ENCODE measurements at places on chromosomes 2 and 18. TPM values are rescaled to one million over a fixed set of nuclear protein-coding genes. Genes with fewer than 3 reads are reported as not detected.

DNA sequence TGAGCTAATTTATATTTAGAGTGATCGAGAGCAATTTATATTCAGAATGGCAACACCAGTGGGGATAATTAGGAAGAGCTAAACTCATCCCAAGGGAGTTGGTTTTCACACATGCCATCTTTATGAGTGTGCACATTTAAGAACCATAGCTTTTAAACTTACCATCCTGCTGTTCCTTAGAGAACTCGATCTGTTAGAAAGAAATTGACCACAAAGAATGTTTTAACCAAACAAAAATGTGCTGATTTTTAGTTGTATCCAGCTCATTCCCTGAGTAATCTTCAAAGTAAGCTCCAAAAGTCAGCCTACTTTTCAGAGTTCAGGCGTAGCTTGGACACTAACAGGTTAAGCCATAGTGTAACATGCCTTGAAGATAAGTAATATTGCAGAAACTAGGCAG lies 12.6 kb downstream of the MYL1 start:
- no peak for ATAC-seq

The STAT1 gene
- total RNA-seq, result 51.0 TPM

DNA sequence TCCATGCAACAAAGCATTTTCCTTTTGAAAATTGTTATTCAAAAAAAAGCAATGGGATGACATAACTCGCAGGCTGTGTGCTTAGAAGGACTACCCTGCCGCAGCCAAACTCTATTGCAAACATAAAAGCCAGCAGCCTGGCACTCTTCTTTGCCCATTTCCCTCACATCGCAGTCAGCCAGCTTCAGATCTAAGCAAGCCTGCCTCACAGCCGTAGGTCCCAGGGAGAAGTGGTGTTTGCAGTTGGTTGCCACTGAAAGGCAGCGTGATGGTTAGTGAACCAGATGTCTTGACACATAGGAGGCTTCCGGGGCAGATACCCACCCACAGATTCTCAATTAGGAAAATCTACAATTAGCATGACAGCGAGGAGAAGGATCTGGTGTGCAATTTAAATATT lies 655.2 kb downstream of the RNF144A start:
- ATAC-seq, result no peak

GRCh38 chr18:46213295-46213694 lies 109.1 kb downstream of the HAUS1 start:
- ATAC-seq, result no peak

The C1GALT1C1L gene
- total RNA-seq, result 0.16 TPM

The ARHGAP25 gene
- 3.1 TPM for total RNA-seq

The DNAJC5G gene
- total RNA-seq, result not detected

The IHH gene
- 0.08 TPM for total RNA-seq

The FZD7 gene
- total RNA-seq, result 3.0 TPM

- ATAC-seq, result peak; percentile 67
Measured at GRCh38 chr2:63189026-63189425, 138.4 kb downstream of the OTX1 start.

GRCh38 chr2:125364192-125364983 lies 1291.6 kb upstream of the GYPC start:
- ATAC-seq, result no peak

- peak; percentile 41 for ATAC-seq
Measured at GRCh38 chr2:68060652-68061051, 2.2 kb downstream of the C1D start.

DNA sequence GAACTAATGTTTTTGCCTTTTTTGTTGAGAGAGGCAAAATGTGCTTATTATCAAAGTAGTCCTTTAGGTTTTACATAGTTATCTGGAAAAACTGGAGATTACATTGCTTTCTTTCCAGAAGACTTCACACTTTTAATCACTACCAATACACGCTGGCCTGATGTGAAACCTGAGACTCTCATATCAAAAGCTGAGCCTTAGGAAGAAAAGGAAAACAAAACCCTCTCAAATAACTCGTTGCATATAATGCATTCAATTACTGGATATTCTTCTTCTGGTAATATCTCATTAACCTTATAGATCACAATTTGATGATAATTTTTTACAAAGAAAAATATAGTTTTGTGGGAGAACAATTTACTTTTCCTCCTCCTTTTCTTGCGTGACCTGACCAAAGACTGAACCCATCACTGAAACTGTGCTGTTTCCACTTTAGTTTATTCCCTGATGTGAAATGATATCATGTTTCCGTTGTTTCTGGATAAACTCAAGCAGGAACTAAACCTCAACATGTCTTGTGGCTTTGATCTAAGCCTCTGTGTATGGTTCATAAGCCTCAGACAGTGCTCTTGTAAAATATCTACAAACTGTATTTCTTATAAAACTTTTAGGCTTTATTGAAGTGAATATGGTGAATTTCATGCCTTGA lies 332.4 kb downstream of the GULP1 start:
- no peak for ATAC-seq

- ATAC-seq, result peak; percentile 57
Measured at GRCh38 chr2:204900487-204900886, 355.2 kb downstream of the PARD3B start.

DNA sequence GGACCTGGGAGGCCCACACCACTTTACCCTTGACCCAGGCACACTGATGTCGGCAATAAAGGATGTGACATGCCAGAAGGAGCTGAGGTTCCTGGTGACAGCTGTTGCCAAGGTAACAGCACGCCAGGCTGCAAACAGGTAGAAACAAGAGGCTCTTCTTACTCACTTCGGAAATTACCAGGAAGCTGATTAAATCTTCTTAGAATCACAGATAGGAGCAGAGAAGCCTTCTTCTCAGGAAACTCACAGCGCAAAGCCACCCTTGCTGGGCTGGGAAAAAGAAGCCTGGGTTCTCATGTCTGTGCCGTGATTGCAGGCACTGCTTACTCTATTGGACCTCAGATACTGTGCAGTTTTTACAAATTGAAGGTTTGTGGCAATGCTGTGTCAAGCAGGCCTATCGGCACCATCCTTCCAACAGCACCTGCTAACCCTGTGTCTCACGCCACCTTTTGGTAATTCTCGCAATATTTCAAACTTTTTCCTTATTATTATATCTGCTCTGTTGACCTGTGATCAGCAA lies 61.0 kb upstream of the TAF1B start:
- ATAC-seq, result peak; percentile 76

- ATAC-seq, result peak; percentile 52
Measured at GRCh38 chr18:59008302-59008974, 131.2 kb upstream of the SEC11C start.

- no peak for ATAC-seq
Measured at GRCh38 chr2:2688254-2688653, 357.2 kb upstream of the MYT1L start.

DNA sequence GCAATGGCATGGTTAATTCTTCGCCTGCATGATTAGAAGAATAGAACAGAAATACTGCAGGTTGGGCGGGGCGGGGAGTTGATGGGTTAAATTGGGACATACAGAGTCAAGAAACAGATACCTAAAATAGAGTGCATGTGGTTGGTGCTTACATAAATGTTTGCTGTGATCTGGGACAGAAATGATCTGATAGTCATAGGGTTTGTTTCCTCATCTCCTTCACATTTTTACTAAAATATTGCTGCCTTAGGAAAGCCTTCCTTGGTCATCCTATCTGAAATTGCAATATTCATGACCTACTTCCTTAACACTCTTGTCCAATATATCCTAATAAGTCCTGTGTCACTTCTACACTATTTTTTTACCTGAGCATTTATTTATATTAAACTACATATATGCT lies 163.9 kb downstream of the TMEFF2 start:
- ATAC-seq, result no peak

DNA sequence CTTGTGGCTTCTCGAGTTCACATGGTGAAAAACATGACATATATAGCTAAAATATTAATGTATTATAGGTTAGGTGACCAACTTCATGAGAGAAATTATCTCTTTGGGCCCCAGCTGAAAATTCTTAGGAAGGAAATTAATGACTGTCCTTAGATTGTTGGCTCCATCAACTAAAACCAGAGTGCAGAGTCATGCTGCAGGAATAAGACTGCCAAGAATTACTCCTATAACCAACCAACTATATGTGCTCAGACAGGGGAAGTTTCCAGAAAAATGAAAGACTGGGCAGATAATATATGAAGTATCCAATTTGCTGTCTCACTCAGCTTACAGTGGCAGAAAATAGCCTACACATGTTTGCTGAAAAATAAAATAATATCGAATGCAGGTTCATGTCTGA lies 71.0 kb upstream of the TMEFF2 start:
- ATAC-seq, result no peak

The MERTK gene
- total RNA-seq, result 5.4 TPM

The CENPA gene
- total RNA-seq, result 10.2 TPM

- no peak for ATAC-seq
Measured at GRCh38 chr2:185745864-185746859, 7.6 kb downstream of the FSIP2 start.

GRCh38 chr2:3459185-3460015 lies 59.9 kb downstream of the ADI1 start:
- ATAC-seq, result no peak

- no peak for ATAC-seq
Measured at GRCh38 chr18:37617623-37618022, 52.0 kb upstream of the CELF4 start.

DNA sequence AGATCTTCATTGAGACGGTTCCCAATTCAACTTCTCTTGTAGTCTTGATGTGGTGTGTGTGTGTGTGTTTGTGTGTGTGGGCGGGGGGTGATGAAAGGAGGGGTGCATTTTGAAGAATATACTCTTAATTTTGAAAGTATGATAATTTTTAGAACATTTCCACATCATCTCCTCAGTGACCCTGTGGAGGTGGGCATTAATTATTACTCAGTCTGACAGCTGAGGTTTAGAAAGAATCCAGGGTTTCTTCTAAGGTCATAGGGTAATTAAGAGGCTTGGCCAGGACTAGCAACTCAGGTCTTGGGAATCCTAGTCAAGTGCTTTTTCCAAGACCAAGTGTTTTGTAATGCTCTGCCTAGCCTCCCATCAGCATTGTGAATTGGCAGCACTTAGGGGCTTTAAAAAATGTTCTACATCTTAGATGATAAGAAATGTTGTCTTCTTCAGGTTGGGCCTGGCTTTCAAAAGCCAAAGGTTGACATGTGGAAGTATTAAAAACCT lies 100.5 kb downstream of the SPTBN1 start:
- ATAC-seq, result no peak

DNA sequence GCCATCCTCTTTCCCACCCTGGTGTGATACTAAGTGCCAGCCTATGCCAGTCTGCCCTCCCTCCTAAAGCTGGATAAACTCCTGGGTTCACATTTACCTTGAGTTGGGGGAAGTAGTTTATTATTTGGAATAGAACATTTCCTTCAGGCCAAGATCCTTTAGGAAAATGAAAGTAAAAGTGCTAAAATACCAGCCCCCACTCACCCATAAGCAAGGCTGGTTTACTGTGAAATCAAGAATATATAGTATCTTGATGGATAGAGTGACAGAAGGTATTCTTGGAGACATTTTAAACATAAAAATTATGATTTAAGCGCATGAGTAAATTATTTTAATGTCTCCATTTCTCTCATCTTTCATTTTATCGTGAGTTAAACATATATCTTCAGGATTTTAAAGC lies 27.1 kb downstream of the ZNF532 start:
- ATAC-seq, result no peak

- no peak for ATAC-seq
Measured at GRCh38 chr2:67054728-67055127, 342.4 kb upstream of the ETAA1 start.

The EPB41L3 gene
- total RNA-seq, result 16.3 TPM

The NRP2 gene
- total RNA-seq, result 20.0 TPM

Measured in esophagus mucosa (tissue), 1 donor.